CD4-positive, alpha-beta memory T cell (primary cell): ENCODE measurements at places on chromosomes 4 and X. TPM values are rescaled to one million over a fixed set of nuclear protein-coding genes. Genes with fewer than 3 reads are reported as not detected.

- no peak for DNase-seq
These were observed 58.3 kb downstream of the RAI2 start for GRCh38 chrX:17802756-17803155.

Gene NWD2
- not detected for total RNA-seq

Gene HAND2
- not detected for total RNA-seq

DNA sequence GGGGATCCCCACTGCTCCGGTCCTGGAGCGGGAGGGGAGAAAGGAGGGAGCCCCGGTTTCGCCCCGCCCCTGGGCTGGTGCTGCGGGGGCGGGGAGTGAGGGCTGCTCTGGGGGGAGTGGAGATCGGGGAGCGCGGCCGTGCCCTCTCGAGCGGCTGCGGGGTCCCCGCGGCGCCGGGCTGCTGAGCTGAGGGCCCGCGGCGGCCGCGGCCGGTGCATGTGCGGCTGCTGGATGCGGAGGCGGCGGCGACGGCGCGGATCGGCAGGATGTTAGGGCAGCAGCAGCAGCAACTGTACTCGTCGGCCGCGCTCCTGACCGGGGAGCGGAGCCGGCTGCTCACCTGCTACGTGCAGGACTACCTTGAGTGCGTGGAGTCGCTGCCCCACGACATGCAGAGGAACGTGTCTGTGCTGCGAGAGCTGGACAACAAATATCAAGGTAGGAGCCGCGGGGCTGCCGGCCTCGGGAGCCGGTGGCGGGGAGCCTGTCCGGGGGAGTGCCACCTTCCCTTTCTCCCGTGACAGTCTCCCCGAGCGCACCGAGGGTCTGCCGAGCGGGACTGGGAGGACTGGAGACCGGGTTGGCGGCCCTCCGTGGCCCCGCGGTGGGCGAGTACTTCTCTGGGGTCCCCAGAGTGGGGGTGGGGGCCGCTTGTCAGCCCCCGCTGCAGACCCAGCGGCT is at the start of gene ING2:
ING2 (plus strand) TSS at position 129 of the 681 bp plus-strand sequence; CDS start at position 267, 138 bp downstream.
- DNase-seq: no peak

- no peak for DNase-seq
These were observed 44.5 kb upstream of the WDR1 start for GRCh38 chr4:10161146-10161545.

GRCh38 chr4:84678976-84679744 is 96.2 kb downstream of the CDS1 start:
- DNase-seq: no peak

Gene BTK
- total RNA-seq: 1.6 TPM

GRCh38 chrX:86171366-86171765 is 23.1 kb downstream of the DACH2 start:
- DNase-seq: no peak
